T follicular helper cell (primary cell): ENCODE measurements at places on chromosomes 13 and 19.

DNA sequence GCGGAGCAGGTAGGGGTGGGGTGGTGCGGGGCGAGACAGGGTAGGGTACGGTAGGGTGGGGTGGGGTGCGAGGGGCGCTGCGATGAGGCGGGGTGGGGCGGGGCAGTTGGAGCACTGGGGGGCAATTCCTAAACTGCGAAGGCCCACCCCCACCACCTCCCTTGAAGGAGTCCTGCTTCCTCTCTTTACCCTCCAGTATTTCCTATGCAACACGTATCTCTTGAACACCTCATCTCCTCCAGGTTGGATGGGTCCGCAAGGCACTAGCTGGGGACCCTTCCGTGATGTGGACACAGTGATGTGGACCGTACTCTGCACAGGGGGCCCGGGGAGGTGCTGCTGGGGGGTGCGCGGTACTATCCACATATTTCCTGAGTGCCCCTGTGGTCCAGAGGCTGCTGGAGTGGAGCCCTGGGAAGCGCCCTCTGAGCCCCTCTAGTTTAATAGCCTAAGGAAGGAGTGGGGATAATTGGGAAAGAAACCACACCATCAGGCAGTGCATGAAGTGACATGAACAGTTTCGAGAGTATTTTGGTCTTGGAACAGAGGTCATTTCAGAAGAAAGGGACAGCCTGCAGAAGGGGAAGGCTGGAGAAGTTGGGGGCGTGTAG lies 1.1 kb downstream of the IL17D start:
- DNase-seq: no peak

DNA sequence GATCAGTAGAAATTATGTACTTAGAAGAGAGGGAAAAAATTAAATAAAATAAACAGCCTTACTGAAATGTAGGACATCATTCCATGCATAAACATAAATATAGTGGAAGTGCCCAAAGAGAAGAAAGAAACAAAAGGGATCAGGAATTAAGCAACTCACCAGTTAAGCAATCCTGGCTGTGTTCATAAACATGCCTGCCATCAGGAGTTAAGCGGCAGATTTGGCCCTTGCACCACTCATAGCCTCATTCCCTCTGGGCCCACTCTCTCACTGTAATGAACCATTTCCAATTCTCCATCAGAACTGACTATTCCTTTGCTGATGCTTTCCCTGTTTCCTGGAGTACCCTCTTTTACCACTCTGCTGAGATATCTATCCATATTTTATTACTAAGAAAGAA lies 281.4 kb downstream of the LHFPL6 start:
- no peak for DNase-seq

DNA sequence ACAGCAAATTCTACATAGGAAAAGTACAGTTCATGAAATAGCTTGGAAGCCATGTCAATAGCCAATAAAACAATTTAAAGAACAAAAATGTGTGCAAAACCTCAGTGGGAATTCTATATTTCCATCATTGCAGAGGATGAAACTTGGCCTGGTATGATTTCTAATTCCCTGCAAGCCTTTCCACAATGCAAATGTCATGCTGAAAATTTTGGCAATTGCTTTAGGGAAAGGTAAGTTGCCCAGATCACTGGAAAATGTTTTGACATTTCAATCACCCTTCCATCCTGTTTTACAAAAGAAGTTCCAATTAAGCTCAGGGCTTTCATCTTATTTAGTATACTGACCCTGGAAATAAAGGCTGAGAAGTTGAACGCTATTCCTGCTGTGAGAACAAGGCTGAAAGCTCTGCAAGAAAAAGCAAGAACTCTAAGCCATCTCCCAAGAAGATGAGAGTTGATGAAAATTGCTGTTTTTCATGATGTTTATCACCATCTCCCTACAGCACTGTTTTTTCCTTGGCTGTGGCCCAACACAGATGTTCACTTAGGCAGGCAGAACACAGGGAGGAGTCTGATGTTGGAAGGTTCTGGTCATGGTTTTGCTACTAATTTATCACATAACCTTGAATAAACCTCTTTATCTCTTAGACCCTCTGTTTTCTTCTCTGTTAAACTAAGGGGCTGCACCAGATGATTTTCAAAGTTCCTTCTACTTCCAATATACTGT lies 263.7 kb downstream of the KCTD12 start:
- DNase-seq: no peak

GRCh38 chr13:46751811-46752635 lies 44.9 kb downstream of the ESD start:
- no peak for DNase-seq
